ENCODE measurements at places on chromosomes 1 and 21.

- DNase-seq, result no peak
Measured at GRCh38 chr1:29282924-29283803, 46.8 kb downstream of the PTPRU start.

GRCh38 chr1:215416497-215416896 lies 150.6 kb upstream of the KCTD3 start:
- DNase-seq, result no peak

DNA sequence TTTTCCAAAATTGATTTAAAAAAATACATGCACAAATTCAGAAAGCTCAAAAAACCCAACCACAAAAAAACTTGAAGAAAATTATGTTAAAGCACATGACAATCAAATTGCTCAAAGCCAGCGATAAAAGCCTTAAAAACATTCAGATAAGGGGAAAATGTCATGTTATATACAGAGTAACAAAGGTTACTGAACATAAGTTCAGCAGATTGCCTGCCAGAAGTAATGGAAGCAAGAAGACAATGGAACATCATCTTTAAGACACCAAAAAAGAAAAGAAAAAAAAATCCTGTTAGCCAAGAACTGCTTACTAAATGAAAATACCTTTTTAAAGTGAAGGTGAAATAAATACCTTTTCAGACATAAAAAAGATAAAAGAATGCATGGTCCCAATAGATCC lies 147.2 kb upstream of the SGIP1 start:
- DNase-seq, result no peak

GRCh38 chr1:100065183-100065968 lies 67.4 kb downstream of the SASS6 start:
- no peak for DNase-seq

DNA sequence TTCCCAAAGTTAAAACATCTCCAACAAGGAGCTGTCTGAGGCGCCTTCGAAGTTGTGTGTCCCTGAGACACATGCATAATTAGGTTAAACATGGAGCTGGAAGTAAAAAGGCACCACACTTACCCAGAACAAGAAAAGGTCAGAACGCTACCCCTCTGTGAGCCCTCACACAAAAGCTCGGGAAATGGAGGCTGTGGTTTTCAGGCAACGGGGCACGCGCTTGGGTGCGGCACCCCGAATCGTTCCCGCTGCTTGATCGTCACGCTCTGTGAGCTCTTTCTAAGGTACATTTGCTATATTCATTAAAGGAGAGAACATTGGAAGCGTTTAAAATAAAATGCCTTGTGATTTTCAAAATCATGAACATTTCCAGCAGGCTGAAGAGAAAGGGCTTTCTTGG lies 12.5 kb downstream of the CAPN8 start:
- DNase-seq, result no peak

- DNase-seq, result no peak
Measured at GRCh38 chr1:58869638-58870297, 85.9 kb upstream of the JUN start.

Measured in activated naive CD4-positive, alpha-beta T cell (primary cell).